Nephron progenitor cell (in vitro differentiated cells): ENCODE measurements at places on chromosomes 7 and 10.

GRCh38 chr10:88108115-88108610 lies 244.7 kb downstream of the PTEN start:
- peaks cover 3% of the 10 kb centered on the region for H3K4me1 ChIP-seq
- H3K36me3 ChIP-seq = no peaks in the 10 kb centered on the region
- peaks cover 4% of the 10 kb centered on the region for H3K27me3 ChIP-seq
- H3K27ac ChIP-seq = peak overlapping the region; percentile 20
- no peak for DNase-seq

GRCh38 chr7:6401536-6401935 lies 46.2 kb downstream of the DAGLB start:
- no peak overlapping the region for H3K4me3 ChIP-seq
- no peaks in the 10 kb centered on the region for H3K27me3 ChIP-seq
- peaks cover 26% of the 10 kb centered on the region for H3K4me1 ChIP-seq
- H3K36me3 ChIP-seq = peaks cover 65% of the 10 kb centered on the region

DNA sequence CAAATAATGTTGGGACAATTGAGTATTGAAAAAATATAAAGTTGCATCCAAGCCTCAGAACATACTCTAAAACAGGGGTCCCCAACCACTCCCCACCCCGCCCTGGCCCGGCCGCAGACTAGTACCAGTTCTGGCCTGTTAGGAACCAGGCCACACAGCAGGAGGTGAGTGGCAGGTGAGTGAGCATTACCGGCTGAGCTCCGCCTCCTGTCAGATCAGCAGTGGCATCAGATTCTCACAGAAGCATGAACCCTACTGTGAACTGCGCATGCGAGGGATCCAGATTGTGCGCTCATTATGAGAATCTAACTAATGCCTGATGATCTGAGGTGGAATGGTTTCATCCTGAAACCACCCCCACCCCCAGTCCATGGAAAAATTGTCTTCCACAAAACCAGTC lies 19.4 kb downstream of the HIPK2 start:
- H3K36me3 ChIP-seq = peaks cover 75% of the 10 kb centered on the region
- H3K27me3 ChIP-seq = no peaks in the 10 kb centered on the region
- no peak overlapping the region for H3K4me3 ChIP-seq
- DNase-seq = no peak
- H3K4me1 ChIP-seq = peaks cover 33% of the 10 kb centered on the region

DNA sequence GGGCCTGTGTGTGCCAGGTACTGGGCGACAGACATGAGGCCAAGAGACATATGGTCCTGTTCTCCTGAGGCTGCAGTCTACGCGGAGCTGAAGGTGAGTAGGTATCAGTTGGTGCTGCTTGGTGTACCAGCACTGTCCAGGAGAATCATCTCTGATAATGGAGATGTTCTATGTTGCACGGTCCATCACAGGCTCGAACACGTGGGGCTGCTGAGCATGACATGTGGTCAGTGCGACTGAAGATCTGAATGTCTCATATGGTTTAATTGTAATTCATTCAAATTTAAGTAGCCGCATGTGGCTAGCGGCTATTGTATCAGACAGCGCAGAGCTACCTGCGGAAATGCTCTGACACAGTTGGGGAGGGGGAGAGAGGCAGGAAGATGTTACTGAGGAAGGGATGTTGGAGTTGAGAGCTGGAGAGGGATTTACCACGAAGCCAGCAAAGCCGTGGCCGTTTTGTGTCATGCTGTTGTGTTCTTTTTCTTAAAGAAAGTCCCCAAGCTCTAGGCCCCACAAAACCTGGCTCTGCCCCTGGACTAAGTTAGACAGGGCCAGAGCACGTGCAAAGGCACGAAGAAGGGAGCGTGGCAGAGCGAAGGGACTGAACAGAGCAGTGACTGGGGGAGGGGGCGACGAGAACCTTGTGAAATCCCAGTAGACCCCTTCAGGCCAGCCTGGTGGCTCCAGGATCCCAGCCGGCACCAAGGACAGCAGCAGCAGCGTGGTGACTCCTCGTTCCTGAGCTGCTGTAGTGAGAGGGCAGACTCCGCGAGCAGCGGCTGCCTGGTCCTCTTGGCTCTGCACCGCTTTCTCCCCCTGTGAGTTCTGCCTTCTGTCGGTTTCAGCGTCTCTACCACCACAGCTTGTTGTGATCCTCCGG lies 20.0 kb downstream of the SMKR1 start:
- peaks cover 32% of the 10 kb centered on the region for H3K27me3 ChIP-seq
- no peak overlapping the region for H3K4me3 ChIP-seq
- no peaks in the 10 kb centered on the region for H3K36me3 ChIP-seq
- H3K4me1 ChIP-seq = no peaks in the 10 kb centered on the region
- peak; percentile 50 for DNase-seq
- no peak overlapping the region for H3K27ac ChIP-seq

- H3K4me3 ChIP-seq = peak overlapping the region; percentile 76
- DNase-seq = peak; percentile 95
- H3K36me3 ChIP-seq = peaks cover 10% of the 10 kb centered on the region
These were observed 16.1 kb upstream of the GPR146 start for GRCh38 chr7:1028044-1028770.

DNA sequence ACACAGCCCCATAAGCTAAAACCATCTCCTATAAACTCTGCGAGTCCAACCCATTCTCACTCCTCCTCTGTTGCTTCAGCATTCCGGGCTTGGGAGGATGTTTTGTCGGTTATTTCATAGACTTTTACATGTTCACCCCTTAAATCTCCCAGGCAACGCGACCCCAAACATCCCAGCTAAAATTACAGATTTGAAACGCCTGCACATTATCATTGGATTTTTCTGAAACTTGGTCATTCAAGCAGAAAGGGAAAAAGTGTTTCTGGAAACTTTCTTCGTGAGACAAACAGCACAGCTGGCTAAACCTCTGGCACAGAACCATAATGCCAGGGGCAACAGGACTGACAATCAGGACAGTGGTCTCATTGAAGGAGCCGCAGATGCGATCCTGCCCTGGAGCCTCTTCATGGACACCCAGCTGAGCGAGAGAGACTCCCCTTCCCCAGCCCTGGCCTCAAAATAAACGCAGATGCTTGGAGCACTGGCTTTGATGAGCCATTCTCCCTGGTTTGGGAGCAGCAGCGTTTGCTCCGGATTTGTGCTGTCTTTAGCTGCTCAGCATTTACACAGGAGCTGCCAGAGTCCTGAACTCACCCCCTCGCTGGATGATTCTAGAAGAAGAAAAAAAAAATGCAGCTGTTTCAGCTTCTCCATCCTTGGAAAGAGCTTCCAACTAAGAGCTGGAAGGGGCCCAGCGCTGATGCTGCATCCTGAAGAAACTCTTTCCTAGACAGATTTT lies 30.1 kb downstream of the AFAP1L2 start:
- DNase-seq = no peak
- H3K4me1 ChIP-seq = peaks cover 54% of the 10 kb centered on the region
- no peak overlapping the region for H3K4me3 ChIP-seq
- no peaks in the 10 kb centered on the region for H3K27me3 ChIP-seq

- H3K27ac ChIP-seq = no peak overlapping the region
- peaks cover 9% of the 10 kb centered on the region for H3K4me1 ChIP-seq
- H3K4me3 ChIP-seq = no peak overlapping the region
- H3K27me3 ChIP-seq = no peaks in the 10 kb centered on the region
These were observed 497.3 kb downstream of the SORCS3 start for GRCh38 chr10:105138358-105138757.

- no peak overlapping the region for H3K4me3 ChIP-seq
- H3K36me3 ChIP-seq = no peaks in the 10 kb centered on the region
- peaks cover 5% of the 10 kb centered on the region for H3K4me1 ChIP-seq
- no peak overlapping the region for H3K27ac ChIP-seq
- no peak for DNase-seq
These were observed 12.6 kb upstream of the NPFFR1 start for GRCh38 chr10:70296406-70296899.

DNA sequence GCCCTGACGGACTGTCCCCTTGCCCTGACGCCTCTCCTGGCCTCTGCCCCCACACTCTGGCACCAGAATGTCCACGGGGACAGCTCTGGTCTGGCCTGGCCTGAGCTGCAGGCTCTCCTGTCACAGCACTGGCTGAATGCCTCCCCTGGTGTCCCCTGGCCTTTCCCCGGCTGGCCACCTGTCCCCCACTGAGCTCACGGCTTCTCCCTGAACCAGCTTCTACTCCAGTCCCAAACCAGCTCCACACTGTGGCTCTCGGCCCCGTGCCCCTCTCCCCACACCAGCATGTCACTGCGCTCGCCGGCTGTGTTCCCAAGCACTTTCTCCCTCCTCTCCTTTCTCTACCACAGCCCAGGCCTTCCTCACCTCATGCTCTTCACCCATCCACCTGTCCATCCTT lies 386.4 kb downstream of the DNAJB6 start:
- H3K4me1 ChIP-seq = no peaks in the 10 kb centered on the region
- H3K36me3 ChIP-seq = no peaks in the 10 kb centered on the region
- no peak overlapping the region for H3K27ac ChIP-seq
- H3K4me3 ChIP-seq = no peak overlapping the region

DNA sequence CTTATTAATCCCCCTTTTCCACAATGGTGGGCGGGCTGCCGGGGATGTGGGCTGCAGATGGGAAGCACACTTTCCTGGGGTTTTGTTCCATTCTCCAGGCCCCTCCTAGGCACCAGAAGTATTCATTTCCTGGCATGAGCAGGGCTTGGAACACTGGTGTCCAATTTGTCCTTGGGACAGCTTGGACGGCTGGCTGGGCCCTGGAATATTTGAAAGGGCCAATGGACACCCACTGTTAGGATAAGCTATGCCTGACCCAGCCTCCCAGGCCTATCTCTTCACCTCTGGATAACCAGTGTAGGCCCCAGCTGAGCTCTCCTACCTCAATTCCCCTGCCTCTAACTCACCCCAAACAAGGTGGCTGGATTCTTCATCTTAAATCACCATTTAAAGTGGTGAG lies 354.9 kb downstream of the PTEN start:
- DNase-seq = no peak
- peaks cover 17% of the 10 kb centered on the region for H3K4me1 ChIP-seq
- H3K4me3 ChIP-seq = no peak overlapping the region
- H3K27ac ChIP-seq = no peak overlapping the region

GRCh38 chr10:79404690-79405131 lies 40.7 kb downstream of the ZCCHC24 start:
- H3K27ac ChIP-seq = peak overlapping the region; percentile 97
- DNase-seq = no peak
- H3K4me1 ChIP-seq = peaks cover 79% of the 10 kb centered on the region

GRCh38 chr7:87590578-87590977 lies 10.1 kb downstream of the ABCB1 start:
- DNase-seq = no peak
- no peaks in the 10 kb centered on the region for H3K4me1 ChIP-seq
- H3K27me3 ChIP-seq = no peaks in the 10 kb centered on the region
- H3K36me3 ChIP-seq = no peaks in the 10 kb centered on the region
- no peak overlapping the region for H3K27ac ChIP-seq
- H3K4me3 ChIP-seq = no peak overlapping the region

- no peak for DNase-seq
- peaks cover 27% of the 10 kb centered on the region for H3K4me1 ChIP-seq
- H3K27ac ChIP-seq = peak overlapping the region; percentile 93
These were observed 474 bp downstream of the ORC5 start for GRCh38 chr7:104207348-104207730.

GRCh38 chr7:39676346-39676745 lies 53.0 kb downstream of the RALA start:
- H3K27me3 ChIP-seq = no peaks in the 10 kb centered on the region
- peaks cover 57% of the 10 kb centered on the region for H3K36me3 ChIP-seq
- H3K4me3 ChIP-seq = no peak overlapping the region
- DNase-seq = no peak
- H3K4me1 ChIP-seq = no peaks in the 10 kb centered on the region

- H3K27ac ChIP-seq = no peak overlapping the region
- peak; percentile 81 for DNase-seq
- peak overlapping the region; percentile 65 for H3K4me3 ChIP-seq
- peaks cover 14% of the 10 kb centered on the region for H3K27me3 ChIP-seq
These were observed 41.7 kb upstream of the LOXL4 start for GRCh38 chr10:98309366-98310355.

DNA sequence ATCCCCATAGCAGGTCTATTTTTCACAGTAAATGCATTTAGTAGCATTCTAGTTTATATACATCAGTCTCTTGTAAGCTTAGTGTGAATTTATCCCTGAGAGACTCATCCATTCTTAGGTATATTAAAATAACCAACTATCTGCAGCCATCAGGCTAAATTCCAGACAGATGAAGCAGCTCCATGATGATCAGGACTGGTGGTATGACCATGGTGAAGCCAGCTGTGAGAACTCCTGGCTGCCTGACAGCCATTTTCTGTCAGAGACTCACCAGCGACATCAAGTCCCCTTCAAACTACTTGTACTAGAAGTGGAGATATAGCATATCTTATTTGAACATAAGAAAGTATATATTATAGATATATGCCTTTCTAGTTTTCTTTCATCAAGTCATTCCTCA lies 70.3 kb upstream of the GSDME start:
- peaks cover 4% of the 10 kb centered on the region for H3K4me1 ChIP-seq
- no peak overlapping the region for H3K27ac ChIP-seq
- peaks cover 5% of the 10 kb centered on the region for H3K27me3 ChIP-seq
- H3K4me3 ChIP-seq = no peak overlapping the region

- no peak overlapping the region for H3K4me3 ChIP-seq
- no peak overlapping the region for H3K27ac ChIP-seq
- H3K36me3 ChIP-seq = peaks cover 23% of the 10 kb centered on the region
These were observed 51.4 kb downstream of the SH3PXD2A start for GRCh38 chr10:103803941-103804340.

- H3K27me3 ChIP-seq = peaks cover 12% of the 10 kb centered on the region
- no peak overlapping the region for H3K4me3 ChIP-seq
- H3K36me3 ChIP-seq = no peaks in the 10 kb centered on the region
These were observed 172.4 kb upstream of the LANCL2 start for GRCh38 chr7:55192723-55193122.

DNA sequence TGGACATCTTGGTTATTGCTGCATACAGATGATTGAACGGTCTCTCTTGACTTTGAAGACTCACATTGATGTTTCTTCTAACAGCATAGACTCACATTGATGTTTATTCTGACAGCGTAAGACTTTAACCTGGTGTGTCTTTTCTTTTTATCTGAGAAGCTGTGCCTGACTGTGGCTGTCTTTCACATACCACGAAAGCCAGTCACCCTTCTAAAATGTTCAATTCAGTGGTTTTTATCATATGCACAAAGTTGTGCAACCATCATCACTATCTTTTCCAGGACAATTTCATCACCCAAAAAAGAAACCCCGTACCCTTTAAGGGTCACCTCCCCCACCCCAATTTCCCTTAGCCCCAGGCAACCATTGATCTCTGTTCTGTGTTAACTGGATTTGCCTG lies 24.7 kb downstream of the CELF2 start:
- H3K4me3 ChIP-seq = no peak overlapping the region
- no peak for DNase-seq
- no peaks in the 10 kb centered on the region for H3K36me3 ChIP-seq
- H3K4me1 ChIP-seq = peaks cover 18% of the 10 kb centered on the region
- H3K27ac ChIP-seq = no peak overlapping the region
